ENCODE measurements at places on chromosomes 3 and 15.

- DNase-seq, result no peak
Measured at GRCh38 chr15:40545457-40545856, 19.4 kb downstream of the CCDC32 start.

- no peak for DNase-seq
Measured at GRCh38 chr3:44289882-44290462, 48.3 kb downstream of the TOPAZ1 start.

DNA sequence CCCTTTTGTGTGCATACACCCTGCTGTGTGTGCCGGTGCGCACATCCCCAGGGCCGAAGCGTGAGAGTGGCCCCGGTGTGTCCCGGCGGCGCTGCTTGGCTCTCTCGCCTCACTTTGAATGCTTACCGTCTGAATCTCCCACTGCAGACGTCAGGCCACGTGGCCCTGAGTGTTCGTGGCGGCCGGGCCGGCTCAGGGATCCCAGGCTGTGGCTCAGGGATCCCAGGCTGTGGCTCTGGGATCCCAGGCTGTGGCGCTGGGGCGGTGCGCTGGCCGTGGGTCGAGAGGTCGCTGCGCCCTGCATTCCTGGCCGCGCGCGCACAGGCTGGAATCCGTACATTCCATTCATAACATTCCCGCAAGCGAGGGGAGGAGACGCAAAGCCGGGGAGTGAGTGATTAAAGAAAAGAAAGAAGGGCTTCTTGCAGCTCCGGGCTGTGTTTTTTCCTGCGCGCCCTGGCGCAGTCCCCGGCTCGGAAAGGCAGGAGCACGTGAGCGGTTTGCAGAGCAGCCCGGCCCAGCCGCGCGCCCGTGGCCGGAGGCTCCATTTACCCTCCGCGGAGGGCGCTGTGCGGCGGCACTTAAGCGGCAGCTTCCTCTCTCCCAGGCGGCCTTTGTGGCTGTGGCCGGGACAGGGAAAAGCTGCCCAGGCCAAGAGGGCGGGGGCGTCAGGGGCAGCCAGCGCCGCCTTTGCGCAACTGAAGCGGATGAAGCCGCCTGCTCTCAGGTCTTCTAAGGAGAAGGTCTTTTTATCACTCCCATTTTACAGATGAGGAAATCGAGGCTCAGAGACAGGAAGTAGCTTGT lies 87.0 kb upstream of the ALDH1L1 start:
- DNase-seq, result no peak

DNA sequence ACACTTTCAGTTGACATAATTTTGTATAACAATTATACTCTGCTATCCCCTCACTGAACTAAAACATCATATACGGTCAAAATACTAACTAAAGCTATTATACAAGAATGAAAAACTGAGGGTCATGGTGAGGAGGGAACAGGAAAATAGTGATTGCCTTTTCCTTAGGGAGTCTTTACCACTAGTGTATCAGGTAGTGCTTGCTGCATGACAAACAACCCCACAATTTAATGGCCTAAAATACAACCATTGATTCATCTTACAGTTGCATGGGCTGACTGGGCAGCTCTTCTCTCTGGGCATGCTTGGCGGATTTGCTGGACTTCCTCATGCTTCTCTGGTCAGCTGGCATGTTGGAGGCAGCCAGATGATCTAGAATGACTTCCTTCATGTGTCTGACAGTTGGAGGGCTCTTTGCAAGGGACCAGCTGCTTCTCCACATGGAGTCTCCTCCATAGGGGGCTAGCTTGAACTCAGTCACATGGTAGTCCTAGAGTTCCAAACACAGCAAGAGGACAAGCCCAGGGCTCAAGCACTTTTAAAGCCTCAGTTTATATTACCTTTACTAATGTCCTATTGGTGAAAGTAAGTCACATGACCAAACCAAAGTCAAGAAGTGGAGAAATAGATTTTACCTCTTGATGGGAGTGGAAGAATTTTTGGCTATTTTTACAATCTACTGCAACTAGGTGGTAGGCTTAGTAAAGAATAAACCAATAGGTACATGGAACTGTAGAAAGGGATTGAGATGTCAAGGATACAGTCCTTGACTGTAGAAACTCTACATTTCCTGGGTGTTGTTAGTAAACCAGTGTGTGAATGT lies 18.8 kb downstream of the THAP10 start:
- DNase-seq, result no peak

- no peak for DNase-seq
Measured at GRCh38 chr15:98581715-98582114, 66.6 kb upstream of the IGF1R start.

DNA sequence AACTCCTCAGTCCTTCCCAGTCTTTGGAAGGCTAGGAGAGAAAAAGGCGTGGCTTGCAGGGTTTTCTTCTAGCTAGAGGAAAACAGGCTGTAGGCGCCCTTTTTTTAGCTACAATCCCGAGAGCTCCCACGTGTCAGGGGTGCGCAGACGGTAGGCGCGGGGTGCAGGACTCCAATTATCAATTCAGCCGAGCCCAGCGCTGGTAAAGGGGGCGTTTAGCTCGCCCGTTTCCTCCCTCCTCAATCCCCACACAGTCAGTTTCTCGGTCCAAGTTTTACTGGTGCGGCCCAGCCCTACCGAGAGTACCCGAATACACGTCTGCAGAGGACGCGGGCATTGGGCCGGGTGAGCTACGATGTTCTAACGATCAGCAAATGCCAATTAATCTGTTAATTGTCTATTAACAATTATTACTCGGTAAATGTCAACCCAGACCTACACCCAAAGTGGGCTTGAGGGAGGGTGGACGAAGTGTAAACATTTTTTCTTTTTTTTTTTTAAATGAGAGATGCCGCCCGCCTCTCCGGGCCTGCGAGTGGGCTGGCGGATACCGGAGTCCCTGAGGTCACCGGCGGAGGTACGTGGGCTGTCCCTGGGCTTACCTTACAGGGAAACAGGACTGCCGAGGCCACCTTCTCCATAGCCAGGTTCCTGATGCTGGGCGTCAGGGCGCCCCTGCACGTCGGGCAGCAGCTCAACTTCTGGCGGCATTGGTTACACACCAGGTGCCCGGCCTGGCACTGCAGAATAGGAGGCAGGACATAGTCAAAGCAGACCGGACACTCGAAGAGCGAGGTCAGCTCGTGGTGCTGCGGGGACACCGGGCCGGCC lies 923 bp downstream of the SIAH2 start:
- peak; percentile 45 for DNase-seq

GRCh38 chr3:143252931-143253330 lies 133.4 kb downstream of the CHST2 start:
- DNase-seq, result no peak

- peak; percentile 64 for DNase-seq
Measured at GRCh38 chr3:48634661-48635221, 520 bp downstream of the SLC26A6 start.

DNA sequence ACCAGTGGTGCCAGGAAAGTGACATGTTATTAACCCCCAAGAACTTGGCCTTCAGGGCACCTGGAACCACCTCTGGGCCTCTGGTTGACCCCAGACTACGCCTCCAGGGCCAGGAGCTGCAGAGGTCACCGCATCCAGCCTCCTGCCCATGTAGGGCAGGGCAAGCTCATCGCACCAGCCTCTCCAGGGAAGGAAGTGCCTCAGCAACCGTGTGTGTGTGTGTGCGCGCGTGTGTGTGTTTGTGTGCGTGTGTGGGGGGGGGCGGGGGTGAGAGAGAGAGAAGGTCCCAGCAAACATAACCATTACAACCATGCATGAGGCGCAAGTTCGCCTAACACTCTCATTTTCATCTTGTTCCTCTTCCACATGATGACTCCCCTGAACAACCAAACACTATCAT lies 31.8 kb downstream of the RAB6B start:
- no peak for DNase-seq

DNA sequence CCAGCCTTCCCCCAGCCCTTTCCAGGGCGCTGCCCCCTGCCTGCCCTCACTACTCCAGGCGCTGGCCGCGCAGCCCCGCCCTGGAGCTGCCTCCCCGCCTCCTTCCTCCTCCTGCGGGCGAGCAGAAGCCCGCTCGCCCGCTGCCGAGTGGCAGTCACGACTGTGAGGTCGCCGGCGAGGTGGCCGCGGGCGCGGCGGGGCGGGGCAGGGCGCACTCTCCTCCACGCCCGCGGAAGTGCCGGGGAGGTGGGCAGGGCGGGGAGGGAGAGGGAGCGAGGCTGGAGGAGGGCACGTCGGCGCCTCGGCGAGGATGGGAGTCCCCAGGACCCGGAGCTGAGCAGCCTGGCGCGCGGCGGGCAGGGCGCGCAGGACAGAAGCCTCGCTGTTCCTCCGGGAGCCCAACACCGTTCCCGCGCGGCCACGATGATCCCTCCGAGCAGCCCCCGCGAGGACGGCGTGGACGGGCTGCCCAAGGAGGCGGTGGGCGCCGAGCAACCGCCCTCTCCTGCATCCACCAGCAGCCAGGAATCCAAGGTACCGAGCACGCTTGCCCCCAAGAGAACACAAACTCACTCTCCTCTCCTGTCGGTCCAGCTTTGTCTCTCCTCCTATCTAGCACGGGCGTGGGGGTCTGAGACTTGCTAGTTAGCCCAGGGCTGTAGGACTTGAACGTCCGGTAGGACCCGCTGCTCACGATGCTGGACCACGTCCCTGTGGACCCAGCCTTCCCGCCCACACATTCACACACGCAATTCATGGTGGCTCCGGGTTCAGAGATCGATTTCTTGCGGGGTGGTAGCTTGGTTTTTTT lies at the start of gene STAC:
STAC (plus strand) TSS at position 284 of the 811 bp plus-strand sequence; CDS start at position 424, 140 bp downstream.
- peak; percentile 34 for DNase-seq

DNA sequence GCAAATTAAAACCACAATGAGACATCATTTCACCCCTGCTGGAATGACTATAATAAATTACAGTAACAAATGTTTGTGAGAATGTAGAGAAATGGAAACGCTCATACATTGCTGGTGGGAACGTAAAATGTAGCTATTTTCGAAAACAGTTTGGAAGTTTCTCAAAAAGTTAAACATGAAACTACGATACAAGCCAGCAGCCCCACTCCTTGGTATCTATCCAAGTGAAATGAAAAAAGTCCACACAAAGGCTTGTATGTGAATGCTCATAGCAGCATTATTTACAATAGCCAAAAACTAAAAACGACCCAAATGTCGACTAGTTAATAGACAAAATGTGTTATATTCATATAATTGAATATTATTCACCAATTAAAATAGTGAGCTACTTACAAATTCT lies 22.9 kb upstream of the CFAP20DC start:
- no peak for DNase-seq

- no peak for DNase-seq
Measured at GRCh38 chr3:131711114-131711768, 208.5 kb upstream of the MRPL3 start.

DNA sequence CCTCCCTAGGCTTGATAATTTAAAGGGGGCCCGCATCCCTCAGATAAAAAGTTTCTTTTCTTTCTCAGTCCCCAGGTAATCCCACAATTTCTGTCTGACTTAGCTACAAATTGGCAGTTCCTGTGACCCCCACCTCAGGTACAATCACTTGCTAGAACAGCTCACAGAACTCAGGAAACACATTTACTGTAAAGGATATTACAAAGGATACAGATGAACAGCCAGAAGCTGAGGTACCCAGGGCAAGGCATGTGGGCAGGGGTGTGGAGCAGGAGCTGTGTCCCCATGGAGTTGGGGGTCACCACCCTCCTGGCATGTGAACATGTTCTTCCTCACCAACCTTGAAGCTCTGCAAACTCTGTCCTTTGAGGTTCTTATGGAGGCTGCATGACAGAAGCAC lies 73.8 kb downstream of the CMTM8 start:
- no peak for DNase-seq

GRCh38 chr3:133928136-133928893 lies 32.6 kb upstream of the RAB6B start:
- DNase-seq, result no peak

GRCh38 chr3:46934498-46935167 lies 41.9 kb downstream of the CCDC12 start:
- no peak for DNase-seq

DNA sequence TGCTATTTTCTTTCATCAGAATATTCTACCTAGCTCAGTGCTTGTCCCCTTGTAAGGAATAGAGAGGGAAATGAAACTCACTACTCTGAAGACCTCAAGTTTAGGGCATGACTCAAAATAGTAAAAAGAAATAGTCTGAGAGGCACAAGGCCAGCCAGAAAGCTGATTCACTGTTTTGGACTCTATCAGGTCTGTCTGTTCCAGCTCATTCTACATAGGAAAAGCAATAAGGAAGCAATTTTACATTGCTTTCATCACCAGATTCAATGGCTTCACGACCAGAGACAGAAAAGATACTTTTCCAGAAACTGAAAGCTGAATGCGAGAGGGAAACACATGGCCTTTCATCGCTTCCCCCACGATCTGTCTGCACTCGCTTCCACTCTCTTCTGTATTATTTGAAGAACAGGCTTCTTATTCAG lies 276.0 kb downstream of the GBE1 start:
- DNase-seq, result no peak

- DNase-seq, result peak; percentile 10
Measured at GRCh38 chr3:151837057-151837456, 23.1 kb downstream of the AADAC start.

DNA sequence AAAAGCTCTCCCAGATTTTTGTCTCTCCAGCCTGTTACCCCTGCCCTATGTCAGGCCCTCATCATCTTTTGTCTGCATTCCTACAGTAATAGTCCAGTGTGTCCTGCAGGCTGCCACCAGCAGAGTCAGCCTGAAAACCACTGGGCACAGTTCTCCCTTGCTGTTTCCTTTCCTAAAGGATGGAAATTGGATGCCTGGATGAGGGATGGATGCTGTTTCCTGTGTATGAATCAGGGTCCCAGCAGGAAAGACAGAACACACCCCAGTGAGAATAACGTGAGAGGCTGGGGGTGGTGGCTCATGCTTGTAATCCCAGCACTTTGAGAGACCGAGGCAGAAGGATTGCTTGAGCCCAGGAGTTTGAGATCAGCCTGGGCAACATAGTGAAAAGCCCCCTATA lies 3.3 kb upstream of the SNX33 start:
- no peak for DNase-seq

- no peak for DNase-seq
Measured at GRCh38 chr3:55842204-55842603, 355.1 kb upstream of the WNT5A start.

DNA sequence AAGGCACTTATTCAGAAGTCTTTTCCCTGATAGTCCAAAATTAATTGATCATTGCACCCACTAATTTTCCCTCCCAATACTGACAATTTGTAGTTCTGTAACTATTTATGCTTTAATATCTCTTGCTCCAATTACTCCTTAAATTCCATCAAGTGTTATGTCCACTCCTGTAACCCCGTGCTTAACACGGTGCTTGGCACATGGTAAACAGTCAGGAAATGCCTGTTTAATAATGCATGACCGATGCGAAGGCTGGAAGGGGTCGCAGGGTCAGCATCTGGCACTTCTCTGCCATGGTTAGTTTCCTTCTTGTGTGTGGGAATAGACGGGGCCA lies 553 bp upstream of the SEC22A start:
- DNase-seq, result no peak

DNA sequence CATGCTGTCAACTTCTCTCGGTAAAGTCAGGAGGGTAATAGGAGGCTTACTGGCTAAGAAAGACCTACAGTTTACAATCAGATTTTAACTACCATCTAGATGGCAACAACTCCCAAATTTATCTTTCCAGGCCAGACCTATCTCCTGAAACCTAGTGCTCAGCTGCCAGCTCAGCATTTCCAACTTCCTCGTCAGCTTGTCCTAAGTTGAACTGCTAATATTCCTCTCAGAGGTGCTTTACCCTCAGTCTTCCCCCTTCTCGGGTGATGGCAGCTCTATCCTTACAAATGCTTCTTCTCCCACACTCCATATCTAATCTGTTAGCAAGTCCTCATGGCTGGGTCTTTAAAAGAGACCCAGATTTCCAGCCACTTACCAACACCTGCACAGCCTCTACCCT lies 36.9 kb upstream of the UBE2E2 start:
- DNase-seq, result no peak
